ENCODE measurements at places on chromosomes 5 and 9. TPM values are rescaled to one million over a fixed set of nuclear protein-coding genes. Genes with fewer than 3 reads are reported as not detected.

The FOXI1 gene
- total RNA-seq = not detected

The PCDHAC1 gene
- not detected for total RNA-seq

The OR13J1 gene
- total RNA-seq = not detected

The GRM6 gene
- total RNA-seq = not detected

The KCNV2 gene
- not detected for total RNA-seq

The PCDHB6 gene
- total RNA-seq = not detected

The CDH6 gene
- total RNA-seq = not detected

The SIT1 gene
- 144 TPM for total RNA-seq

The CER1 gene
- total RNA-seq = not detected

The DNM1 gene
- total RNA-seq = 0.40 TPM

The SLC34A1 gene
- 0.19 TPM for total RNA-seq

The IFNK gene
- not detected for total RNA-seq

The SYK gene
- 0.26 TPM for total RNA-seq

The OR1Q1 gene
- 0.40 TPM for total RNA-seq

The GABRG2 gene
- not detected for total RNA-seq

The C6 gene
- not detected for total RNA-seq

The PPP1R26 gene
- total RNA-seq = 0.28 TPM

The FYB1 gene
- 198 TPM for total RNA-seq

The IPO11 gene
- total RNA-seq = 38.0 TPM

The QRFP gene
- not detected for total RNA-seq

The MZB1 gene
- total RNA-seq = 51.7 TPM

The TLR4 gene
- not detected for total RNA-seq

The NR6A1 gene
- 1.2 TPM for total RNA-seq

The FOXB2 gene
- not detected for total RNA-seq

The CSF2 gene
- 164 TPM for total RNA-seq

The ACTBL2 gene
- not detected for total RNA-seq

The OR1L4 gene
- total RNA-seq = not detected

The INIP gene
- total RNA-seq = 25.8 TPM

The MBLAC2 gene
- 4.7 TPM for total RNA-seq

The WNT8A gene
- total RNA-seq = not detected
